Right cardiac atrium (tissue), 5 donors: ENCODE measurements at places on chromosomes 1 and 21.

- no peak for DNase-seq
Observed at GRCh38 chr21:33816174-33816573, 99.4 kb downstream of the ATP5PO start.

DNA sequence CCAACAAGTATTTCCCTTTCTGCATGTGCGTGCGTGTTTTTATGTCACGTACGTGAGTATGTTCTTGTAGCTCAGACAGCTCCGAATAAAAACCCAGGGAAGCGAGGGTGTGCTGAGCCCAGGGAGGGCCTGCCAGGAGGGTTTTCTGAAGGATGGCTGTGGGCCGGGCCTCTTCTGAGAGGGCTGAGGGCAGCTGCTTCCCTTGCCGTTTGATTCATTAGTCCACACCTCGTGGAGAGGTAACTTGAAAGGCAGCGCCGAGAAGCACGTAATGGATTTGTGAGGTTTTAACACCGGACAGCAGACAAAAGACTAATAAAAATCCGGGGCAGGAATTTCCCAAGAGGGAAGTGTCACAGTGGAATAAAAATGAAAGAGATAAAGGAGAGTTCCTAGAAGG lies 29.5 kb downstream of the CD247 start:
- no peak for DNase-seq

DNA sequence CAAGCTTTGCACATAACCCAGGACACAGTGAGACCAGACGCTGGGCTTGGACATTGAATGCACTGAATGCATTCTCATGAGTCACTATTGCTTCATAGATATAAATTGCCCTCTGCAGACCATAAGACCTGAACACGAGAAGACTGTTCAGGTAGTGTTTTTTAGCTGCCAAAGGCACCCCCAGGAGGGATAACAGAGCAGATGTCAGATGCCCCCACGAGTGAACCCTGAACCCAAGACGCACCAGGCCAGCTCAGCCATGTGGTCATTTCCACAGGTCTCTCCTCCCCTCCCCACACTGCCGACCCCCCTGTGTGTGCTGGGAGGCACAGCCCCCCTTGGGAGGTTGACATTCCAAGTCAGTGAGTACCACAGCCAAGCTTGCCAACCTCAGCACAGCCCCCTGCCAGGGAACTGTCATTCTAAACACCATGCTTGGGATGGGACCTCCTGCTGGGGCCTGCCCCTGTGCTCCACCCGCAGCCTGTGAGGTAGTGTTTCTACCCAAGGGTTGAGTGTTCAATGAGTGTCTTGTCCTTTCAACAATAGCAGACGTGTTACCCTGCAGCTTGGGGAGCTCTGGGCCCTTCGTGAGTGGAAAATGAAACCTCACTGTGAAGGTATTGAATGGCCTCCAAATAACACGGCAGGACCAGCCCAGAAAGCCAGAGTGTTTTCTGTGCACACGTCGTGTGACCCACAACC lies 68.2 kb downstream of the PSMG1 start:
- DNase-seq: no peak

GRCh38 chr1:168691541-168691940 lies 37.5 kb downstream of the DPT start:
- DNase-seq: no peak

GRCh38 chr1:159089184-159089791 lies 12.7 kb upstream of the AIM2 start:
- no peak for DNase-seq

- no peak for DNase-seq
Observed at GRCh38 chr1:67414574-67414973, 15.6 kb downstream of the SERBP1 start.

- no peak for DNase-seq
Observed at GRCh38 chr1:152977614-152978013, 6.3 kb upstream of the SPRR1A start.

DNA sequence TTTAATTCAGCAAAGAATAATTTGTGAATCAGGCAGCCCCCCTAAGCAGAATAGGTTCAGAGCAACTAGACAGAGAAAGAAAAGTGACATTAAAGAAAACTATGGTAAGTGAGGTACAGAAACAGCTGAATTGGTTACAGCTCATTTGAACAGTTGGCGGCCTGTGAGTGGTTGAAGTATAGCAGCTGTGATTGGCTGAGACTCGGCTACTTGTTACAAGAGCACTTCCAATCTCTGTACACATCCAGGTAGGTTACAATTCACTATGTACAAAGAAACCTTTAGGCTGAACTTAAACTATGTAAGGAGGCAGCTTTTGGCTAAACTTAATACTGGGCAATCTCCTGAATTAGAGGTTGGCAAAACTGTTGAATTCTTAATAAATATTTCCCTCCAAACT lies 171.1 kb upstream of the LHX8 start:
- no peak for DNase-seq
